ENCODE measurements at places on chromosomes 4 and X.
A peak's percentile ranks its signal among the peaks of the same experiment; 100 is the strongest.

DNA sequence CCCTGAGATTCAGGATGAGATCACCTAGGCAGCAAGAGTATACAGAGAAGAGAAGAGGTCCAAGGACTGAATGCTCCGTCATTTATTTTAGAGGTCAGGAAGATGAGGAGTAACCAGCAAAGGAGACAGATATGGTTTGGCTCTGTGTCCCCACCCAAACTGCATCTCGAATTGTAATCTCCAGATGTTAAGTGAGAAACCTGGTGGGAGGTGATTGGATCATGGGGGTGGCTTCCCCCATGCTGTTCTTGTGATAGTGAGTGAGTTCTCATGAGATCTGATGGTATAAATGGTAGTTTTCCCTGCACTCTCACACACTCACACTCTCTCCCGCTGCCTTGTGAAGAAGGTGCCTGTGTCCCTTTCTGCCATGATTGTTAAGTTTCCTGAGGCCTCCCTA is 60.8 kb downstream of the MID1IP1 start:
- DNase-seq, result no peak

GRCh38 chrX:40521868-40522450 is 58.8 kb upstream of the ATP6AP2 start:
- no peak for DNase-seq

DNA sequence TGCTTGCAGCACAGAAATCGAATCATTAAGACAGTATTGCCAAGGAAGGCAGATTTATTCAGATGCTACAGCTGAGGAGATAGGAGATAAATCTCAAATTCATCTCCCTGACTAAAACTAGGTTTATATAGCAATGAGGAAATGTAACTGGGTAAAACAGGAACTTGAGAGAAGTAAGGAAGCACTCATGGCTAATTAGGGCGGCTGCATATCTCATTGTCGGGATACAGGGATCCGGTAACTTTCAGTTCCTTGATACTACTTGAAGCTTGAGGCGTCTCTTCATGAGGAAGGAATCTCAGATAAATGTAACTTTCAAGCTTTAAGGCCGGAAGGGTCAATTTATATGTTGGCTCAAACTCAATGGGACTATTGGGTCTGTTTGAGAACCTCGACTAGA is 129.2 kb upstream of the WDR1 start:
- DNase-seq, result no peak

- no peak for DNase-seq
These were observed 29.6 kb downstream of the CLCN4 start for GRCh38 chrX:10186355-10186754.

GRCh38 chrX:9582956-9583355 is 118.1 kb downstream of the TBL1X start:
- no peak for DNase-seq

DNA sequence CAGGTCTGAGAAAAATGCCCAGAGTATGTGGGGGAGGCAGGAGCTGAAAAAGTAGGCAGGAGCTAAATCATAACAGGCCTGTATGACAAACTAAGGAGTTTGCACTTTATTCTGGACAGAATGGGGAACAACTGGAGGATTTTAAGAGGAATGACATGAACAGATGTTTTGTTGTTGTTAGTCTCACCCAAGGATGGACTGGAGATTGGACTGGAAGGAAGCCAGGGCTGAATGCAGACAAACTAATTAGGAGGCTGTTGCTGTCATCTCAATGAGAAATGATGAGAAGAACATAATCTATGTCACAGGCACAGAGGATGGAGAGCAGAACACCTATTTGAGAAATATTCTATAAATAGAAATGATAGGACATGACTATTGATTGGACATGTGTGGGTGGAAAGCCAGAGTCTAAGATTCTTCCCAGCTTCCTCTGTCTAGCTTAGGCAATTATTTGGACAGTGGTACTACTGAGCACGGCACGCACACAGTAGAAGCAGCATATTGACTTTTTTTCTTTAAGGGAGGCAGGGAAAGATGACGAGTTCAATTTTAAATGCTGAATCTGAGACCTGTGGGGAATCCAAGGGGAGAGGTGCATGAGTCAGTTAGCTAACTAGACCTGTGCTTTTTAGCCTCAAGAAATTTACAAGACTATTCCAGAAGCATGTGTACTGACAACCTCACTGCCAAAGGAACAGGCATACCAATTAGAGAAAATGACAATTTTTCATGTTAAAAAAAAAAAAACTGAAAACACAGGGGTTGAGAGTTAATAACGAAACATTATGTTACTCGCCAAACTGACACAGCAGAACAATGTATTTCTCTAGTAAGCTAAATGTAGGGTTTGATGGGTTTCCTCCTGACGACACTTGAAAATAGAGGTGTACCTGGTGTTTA is 963 bp upstream of the USO1 start:
- no peak for DNase-seq

DNA sequence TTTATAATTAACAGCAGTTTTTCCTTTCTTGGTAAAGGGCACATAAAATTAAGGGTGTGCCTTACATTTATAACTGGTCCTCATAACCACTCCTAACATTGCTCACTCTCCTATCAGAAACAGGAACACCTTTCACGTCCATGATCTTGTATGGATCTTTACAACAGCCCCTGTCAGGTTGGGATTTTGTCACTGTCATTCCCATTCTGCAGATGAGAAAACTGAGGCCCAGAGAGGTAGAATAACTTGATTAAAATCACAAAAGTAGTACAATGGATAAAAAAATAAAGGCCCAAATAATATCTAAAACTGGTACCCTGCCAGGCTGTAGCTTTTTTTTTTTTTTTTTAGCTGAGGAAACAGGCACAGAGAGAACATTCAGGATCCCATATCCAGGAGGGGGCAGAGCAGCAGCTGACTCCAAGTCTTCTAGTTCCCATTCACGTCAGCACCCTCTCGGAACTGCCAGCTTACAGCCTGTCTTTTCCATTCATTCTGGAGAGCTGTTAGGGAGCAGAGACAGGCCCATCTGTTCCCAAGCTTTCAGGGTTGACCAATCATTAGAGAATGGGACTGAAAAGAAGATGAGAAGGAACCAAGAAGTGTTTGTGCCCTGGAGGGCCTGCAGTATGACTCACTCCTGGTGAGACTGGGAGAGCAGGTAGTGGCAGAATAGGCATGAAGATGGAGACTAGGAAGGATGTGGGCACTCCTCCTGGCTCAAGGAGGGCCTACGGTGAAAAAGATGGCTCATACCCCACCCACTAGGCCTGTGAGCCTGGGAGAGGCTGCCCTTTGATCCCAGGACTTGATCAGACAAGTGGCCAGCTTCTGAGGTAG is 7.3 kb downstream of the SUV39H1 start:
- DNase-seq, result no peak

- DNase-seq, result no peak
These were observed 7.6 kb downstream of the MAD2L1 start for GRCh38 chr4:120059036-120059435.

DNA sequence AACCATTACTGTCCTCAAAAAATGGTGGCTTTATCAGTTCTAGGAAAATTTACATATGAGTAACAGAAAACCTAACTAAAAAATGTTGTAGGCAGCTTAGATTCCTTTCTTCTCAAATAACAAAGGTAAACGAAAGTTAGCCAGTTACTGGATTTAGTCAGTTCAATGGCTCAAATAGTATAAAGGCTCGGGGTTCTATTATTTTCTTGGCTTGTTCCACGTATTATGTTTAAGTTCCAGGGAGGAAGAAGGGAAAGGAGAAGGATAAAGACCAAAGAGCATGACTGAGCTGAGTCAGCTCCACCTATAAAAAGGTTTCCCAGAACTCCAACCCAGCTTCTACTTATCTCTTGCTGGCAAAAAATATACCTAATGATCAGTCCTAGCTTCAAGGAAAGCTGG is 41.0 kb upstream of the MAB21L2 start:
- no peak for DNase-seq

- no peak for DNase-seq
These were observed 152.7 kb downstream of the RELL1 start for GRCh38 chr4:37533286-37534033.

- no peak for DNase-seq
These were observed 12.0 kb upstream of the KLB start for GRCh38 chr4:39394706-39395105.

- DNase-seq, result peak; percentile 0
These were observed 2054.9 kb downstream of the PCDH7 start for GRCh38 chr4:32775049-32775448.

DNA sequence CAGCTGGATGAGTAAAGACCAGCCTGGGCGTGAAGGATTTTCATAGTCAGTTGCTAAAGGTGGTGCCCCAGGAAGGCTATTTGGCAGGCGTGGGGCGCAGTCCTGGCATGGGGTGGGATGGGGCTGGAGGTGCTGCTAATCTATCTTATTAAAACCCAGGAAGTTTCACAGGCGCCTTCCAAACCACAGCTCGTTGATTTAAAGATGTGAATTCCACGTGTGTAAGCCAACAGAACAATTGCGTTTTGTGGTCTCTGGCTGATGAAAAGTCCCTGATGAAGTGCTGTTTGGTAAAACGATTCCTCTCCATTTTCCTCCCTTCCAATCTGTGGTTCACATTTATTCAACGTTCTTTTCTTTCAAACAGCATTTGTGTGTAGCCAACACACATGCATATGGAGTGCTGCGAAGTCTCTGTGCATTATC is 105.0 kb downstream of the TBL1X start:
- no peak for DNase-seq

DNA sequence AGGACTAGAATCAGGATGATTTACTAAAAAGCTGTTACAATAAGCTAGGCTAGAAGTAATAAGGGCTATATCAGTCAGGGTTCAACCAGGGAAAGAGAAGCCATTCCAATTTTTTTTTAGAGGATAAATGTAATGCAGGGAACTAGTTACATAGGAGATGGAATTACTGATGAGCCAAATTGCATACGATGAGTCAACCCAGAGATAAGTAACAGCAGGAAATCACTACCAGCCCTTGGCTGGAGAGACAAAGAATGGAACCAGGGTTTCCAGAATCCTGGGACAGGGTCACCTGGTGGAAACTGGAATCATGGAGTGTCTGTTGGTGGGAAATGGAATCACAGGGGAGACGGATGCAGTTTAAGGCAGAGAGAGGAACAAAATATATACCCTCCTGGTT is 13.1 kb upstream of the MAGEA4 start:
- DNase-seq, result no peak

DNA sequence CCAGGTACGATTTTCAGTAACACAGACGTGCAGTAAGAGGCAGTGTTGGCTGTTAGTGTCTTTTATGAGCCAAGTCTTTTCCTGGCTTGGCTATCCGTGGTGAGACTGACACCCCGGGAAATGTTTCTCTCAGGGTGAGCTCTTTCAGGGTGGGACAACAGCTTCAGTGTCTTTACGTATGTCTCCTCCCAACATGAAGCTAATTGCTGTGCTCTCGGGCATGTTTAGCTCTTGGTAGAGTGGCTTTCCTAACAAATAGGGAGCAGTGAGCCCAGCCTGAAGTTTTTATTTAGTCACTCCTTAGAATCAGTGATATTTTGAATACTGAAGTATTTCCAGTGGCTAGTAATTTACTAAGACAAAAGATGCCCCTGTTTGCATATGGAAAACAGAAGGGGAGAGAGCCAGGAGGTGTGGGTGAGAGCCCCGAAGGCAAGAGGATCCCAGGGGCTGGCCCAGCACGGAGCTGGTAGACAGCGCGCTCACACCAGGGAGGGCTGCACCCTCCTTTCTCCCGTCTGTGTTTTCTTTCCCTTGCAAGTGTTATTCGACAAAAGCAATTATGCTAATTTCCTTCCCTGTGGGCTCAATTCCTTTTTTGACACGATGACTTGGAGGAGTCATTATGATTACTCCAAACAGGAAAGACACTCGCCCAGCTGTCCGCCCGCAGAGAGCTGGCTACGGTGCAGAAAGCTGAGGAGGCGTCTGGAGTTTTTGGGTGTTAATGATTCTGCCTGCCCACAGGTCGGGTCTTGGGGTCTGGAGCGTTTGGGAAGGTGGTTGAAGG is 47.7 kb downstream of the PDGFRA start:
- DNase-seq, result no peak

DNA sequence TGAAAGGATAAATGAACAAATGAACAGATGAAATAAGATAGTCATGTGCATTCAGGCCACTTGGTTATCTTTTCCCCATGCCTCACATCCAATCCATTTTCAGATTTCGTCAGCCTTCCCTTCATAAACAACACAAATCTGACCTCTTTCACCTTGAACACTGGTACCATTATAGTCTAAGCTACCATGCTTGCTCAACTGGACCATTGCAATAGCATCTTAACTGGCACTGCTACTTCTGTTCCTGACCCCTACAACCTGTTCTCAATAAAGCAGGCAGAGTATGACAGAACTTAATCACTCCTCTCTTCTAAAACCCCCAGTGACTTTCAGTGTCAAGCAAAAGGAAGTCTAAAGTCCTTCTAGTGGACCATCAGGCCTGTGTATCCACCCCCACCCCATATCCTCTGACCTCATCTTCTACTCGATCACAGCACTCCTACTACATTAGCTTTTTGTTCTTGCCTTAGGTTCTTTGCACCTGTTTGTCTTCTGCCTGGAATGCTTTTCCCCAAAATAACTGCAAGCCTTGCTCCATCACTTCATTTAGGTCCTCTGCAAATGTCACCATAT is 40.7 kb downstream of the LARP7 start:
- DNase-seq, result no peak

GRCh38 chr4:181938631-181939030 is 304.6 kb upstream of the TENM3 start:
- no peak for DNase-seq

DNA sequence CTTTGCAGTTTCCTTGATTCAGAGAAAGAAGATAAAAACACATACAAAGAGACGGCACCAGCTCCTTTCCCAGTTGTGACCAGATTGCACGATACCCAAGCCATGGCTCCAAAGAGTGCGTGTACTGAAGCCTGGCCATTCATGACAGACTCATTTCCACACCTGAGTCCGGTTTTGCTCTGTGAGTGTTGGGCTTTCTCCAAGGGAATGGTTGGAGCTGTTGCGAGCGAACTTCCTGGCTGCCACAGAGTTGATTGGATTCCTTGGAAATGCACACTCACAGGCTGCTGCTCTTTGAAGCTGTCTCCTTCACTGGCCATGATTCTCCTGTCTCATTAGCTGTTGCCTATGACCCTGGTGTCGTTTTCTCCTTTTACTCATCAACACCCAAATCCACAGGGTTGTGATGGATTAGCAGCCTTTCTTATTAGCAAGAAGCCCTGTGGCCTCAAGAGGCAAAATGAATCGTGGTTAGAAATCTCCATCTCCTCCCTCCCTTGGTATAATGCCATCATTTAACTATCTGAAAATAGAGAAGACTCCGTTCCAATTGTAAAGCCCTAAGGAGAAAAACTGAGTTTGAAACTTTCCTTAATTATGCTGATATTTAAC is 43.9 kb upstream of the BBS12 start:
- no peak for DNase-seq

GRCh38 chr4:4574792-4575191 is 32.9 kb upstream of the STX18 start:
- no peak for DNase-seq

DNA sequence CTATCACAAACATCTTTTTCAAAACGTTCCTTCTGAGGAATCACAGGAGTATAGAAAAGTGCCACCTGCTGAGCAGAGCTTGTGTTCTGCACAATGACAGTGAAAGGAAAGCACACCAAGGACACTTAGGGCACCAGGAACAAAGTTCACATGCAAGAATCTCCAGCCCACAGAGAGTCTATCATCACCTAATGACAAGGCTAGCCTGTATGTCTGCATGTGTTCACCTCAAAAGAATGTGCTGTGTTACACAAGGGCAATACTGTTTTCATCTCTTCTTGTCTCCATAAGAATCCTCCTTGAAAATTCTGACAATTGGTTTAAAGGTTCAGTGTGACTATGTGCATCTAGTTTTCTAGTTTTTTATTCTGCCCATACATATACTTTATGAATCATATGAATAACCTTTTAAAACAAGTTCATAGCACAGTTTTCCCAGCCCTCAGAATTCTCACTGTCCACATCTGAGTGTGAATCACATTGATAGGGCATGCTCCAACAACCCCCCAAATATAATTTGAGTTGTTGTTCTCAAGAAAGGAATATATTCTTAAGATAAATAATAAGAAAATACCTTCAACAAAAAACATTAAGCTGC is 118.0 kb downstream of the PWWP3B start:
- DNase-seq, result no peak
